Activated naive CD4-positive, alpha-beta T cell treated with anti-CD3 and anti-CD28 coated beads, Interleukin-2, amount 50 U/mL, for 16 hours (primary cell): ENCODE measurements at places on chromosomes 4 and X.

- DNase-seq, result no peak
These were observed 168.9 kb downstream of the CBR4 start for GRCh38 chr4:168841000-168841671.

GRCh38 chr4:19583827-19584569 is 667.7 kb upstream of the SLIT2 start:
- DNase-seq, result no peak

DNA sequence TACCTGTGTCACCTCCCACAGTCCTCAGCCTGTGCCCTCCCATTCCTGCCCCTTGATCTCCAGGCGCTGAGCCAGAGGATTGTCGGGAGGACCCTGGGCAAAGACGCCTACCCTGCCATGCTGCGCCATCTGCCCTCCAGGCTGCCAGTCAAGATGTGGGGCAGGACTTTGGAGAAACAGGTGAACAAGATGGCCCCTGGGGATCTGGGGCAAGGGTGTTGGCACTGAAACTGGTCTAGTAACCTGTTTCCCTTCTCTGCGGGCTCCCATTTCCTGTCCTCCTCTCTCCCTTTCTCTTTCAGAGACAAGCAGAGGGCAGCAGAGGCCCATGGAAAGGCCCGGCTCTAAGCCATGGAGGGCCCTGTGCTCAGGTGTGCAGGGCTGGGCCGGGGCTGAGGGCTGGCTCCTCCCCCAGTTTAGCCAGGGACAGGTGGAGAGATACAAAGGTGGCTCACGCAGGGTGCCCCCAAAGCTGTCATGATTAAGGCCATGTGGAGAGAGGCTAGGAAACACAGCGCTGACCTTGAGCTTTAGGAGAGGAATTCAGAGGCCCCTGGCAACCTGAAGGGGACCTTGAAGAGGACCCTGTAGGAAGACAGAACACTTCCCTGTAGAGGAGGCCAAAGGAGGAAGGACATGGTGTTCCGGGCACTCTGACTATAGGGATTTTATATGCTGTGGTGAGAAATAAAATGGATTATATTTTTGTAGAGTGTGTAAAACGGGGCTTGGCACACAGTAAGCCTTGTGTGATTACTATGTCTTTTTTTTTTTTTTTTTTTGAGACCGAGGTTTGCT is at the start of gene GLOD5:
TSS of gene GLOD5 (plus strand) at position 74 of the 798 bp plus-strand sequence. CDS start at position 118, 44 bp downstream.
- no peak for DNase-seq

- no peak for DNase-seq
These were observed 1375.0 kb upstream of the ADGRL3 start for GRCh38 chr4:59825104-59825503.

DNA sequence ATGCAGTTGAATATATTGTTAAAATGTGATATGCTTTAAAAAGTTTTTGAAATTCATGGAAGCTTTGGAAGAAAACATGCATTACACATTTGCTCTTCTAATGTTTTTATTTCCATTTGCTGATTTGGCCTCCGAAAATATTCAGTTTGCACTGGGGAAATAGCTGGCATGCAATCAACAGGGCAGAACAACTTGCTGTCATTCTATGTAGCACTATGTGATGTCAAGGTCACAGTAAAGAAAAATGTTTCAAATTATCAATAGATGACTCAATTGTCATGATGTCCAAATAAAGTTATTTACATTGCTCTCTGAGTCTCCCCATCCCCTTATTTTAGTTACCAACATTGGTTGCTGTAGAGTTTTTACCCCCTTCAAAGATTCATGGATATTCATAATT is 119.2 kb downstream of the TLL1 start:
- DNase-seq, result no peak

GRCh38 chr4:127586922-127587571 is 45.7 kb upstream of the INTU start:
- DNase-seq, result no peak

- no peak for DNase-seq
These were observed 14.4 kb upstream of the SOD3 start for GRCh38 chr4:24780936-24781495.

- no peak for DNase-seq
These were observed 24.1 kb upstream of the ADD1 start for GRCh38 chr4:2819244-2820215.

GRCh38 chr4:23368081-23368697 is 521.7 kb downstream of the PPARGC1A start:
- no peak for DNase-seq

GRCh38 chrX:115940888-115941332 is 229.6 kb upstream of the AGTR2 start:
- no peak for DNase-seq

- DNase-seq, result no peak
These were observed at the start of gene MAGEC1 for GRCh38 chrX:141903400-141904155. MAGEC1 (plus strand) TSS chrX:141903894; CDS start chrX:141905073, 1,179 bp downstream.

GRCh38 chrX:137855490-137855889 is 289.6 kb downstream of the ZIC3 start:
- no peak for DNase-seq

DNA sequence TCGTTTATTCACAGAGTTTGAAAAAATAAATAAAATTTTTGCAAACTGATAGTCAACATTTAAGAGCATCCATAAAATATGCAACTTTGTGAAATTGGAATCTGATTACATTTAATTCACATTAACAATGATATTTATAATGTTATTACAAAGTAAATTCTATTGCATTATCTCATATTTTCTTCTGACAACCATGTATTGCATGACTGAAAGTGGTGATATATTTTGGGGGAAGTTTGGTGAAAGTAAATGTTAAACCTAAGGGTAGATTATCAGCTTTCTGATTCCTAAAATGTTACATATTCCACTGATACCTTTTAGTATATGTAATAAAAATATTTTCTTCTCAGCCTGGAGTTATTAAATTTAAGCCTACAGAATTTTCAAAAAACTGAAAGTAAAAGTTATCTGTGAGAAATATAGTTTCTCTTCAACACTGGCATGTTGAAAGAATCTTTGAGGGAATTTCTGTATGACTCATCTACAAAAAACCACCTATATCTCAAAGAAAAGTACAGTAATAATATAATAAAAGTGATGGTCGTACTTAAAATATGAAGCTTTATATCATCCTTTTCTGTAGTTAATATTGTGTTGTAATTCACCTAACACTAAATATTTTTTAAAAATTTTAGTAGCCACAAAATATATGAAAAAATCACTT is 1179.6 kb upstream of the PCDH7 start:
- no peak for DNase-seq

DNA sequence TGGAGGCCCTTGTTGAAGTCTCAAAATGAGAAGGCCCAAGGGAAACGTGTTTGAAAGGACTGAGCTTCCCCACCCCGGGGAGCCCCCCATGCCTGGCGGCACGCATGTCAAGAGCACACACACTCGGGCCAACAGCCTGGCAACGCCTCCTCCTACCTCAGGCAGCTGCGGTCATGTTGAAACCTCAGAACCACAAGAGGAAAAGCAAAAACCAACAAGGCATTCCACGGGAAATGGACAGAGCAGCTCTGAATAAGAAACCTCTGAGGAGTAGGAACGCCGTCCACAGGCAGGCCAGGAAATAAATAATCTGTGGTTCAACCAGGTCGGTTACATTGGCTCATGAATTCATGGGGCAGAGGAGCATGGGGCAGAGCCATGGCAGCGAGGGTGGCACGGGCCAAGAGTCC is 95.7 kb upstream of the AFAP1 start:
- no peak for DNase-seq

DNA sequence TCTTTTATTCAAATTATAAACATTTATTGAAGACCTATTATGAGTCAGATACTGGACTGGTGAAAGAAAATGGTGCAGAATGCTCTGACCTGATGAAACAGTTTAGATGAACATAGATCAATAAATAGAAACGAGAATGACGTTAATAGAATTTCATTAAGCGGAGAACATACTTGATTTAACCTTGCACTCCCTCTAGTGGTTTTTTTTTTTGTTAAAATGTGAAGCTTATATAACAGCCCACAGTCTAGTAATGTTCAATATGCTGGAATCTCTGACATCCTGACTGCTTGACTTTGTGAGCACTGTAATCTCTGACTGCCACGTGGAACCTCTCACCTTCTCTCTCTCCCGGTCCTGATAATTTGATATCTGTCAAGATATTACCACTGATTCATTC is 32.3 kb downstream of the HDAC8 start:
- no peak for DNase-seq

GRCh38 chr4:107740381-107740780 is 20.3 kb upstream of the PAPSS1 start:
- DNase-seq, result no peak

DNA sequence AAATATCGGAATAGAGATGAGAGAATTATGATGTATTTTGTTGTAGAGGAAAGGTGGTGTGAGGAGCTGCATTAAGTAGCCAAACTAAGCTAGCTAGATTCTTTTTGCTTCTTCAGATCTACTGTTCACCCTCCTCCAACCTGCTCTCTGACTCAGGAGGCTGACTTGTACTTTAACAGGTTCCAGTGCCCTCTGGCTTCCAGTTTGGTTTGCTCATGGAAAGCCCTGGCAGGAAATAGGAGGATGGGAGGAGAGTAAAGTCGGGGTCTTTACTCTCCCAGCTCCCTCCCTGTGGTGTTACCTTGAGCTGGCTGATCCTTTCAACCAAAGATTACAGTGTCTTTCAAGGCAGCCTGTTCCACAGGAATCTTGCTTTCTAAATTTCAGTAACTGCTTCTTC is 277.0 kb upstream of the EDA2R start:
- no peak for DNase-seq
